CD4-positive, alpha-beta T cell treated with Interleukin-12 subunit alpha and Interleukin-12 subunit beta, for 1 hour (primary cell): ENCODE measurements at places on chromosomes 4 and X.

DNA sequence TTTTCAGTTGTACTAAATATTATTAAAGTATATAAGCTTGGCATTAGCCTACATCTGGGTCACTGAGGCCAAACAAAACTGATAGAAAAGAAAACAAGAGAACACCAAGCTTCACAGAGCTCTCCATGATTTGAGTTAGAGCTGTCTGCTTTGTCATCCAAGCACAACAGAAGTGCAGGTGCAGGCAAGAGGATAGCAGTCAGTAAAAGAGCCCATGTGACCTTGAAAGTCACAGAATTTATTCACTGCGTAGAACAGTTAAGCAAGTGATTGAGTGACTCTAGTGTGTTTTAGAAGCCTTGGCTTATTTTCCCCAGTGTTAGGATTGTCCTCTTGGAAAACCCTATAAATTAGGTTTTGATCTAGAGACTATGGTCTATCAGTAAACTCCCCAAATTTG is 49.4 kb upstream of the PRDM5 start:
- DNase-seq = no peak

GRCh38 chr4:98688411-98689290 is 30.2 kb upstream of the TSPAN5 start:
- peak; percentile 39 for DNase-seq

GRCh38 chr4:159204566-159204965 is 101.7 kb downstream of the RAPGEF2 start:
- no peak for DNase-seq

DNA sequence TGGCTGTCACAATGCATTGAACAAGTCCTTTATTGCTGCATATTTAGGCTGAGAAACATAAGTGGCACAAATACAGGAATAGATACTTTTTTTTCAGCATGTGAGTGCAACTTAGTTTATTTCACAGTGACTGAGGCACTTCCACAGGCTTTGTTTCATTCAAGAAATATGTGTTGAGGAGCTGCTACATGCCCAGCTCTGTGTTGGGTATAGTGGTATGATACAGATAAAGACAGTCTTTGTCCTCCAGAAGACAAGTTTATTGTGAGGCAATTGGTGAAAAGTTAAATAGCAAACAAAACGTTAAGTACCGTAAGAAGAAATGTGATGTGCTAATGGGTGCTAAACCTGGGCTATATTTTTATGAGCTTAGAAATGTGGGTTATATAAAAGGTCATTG is 186.4 kb downstream of the SPRY1 start:
- no peak for DNase-seq

- DNase-seq = no peak
These were observed 1.1 kb downstream of the PLXNA3 start for GRCh38 chrX:154458954-154459778.

DNA sequence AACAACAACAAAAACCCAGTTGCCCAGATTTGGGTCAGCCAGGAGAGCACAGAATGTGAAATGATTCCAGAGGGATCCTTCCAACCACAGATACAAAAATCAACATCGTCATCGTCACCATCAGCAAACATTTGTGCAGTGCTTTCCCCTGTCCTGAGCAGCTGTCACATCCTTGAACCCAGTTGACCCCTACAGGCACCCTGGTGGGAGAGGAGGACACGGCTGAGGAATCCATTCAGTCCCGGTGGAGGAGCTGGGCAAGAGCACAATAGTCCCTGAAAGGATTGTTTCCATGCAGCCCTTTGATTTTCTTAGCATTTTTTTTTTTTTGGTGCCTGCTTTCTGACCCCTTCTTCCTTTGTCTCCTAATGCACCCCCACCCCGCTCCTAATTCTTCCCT is 37.1 kb upstream of the STX18 start:
- DNase-seq = no peak

DNA sequence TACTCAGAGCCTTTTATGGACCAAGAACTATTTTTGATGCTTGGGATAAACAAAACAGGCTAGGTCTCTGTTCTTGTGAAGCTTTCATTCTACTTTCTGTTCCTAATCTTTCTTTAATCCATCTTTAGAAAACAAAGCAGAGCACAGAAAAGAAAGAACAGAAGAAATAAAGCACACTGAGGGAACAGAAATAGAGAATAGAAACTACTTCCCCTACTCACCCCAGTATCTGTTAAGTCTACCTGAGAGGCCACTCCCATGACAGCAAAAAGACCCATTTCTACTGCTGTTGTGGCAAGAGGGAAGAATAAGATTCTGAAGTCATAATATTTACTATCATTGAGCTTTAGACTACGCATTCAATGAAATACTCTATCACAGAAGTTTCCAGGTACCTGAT is 9.2 kb downstream of the RFC1 start:
- peak; percentile 21 for DNase-seq
